Stimulated activated CD8-positive, alpha-beta memory T cell treated with anti-CD3 and anti-CD28 coated beads, Interleukin-4, amount 100 ng/mL, for 4 hours (primary cell): ENCODE measurements at places on chromosomes 7 and 10.

DNA sequence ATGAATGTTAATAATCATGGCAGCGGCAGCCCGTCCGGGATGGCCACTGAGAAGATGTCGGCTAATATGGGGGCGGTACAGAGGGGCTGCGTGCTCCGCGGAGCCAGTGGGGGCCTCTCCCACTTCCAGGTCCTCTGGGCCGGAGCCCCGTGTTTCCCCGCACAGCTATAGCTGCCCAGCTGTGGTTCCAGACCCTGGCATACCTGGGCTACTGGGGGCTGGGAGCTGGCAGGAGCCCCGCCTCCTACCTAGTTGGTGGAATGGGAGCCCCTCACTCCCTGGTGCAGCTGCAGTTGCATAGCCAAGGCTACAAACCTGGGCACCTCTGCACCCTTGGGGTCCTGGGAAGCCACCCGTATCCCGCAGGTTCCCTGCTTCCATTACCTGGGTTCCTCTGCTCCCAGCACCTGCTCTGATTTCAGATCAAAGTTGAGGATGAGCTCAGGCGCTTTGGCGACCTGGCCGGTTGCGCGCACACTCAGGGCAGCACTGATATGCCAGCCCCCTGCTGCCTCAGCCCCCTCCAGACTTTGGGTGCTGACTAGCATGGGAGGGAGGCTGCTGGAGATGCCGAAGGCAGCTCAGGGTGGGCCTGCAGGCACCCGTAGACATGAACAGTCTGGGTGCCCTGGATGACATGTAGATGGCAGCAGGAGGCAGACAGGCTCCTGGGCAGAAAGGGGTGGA, 236.5 kb upstream of the SEMA3D start:
- DNase-seq = no peak

GRCh38 chr10:77371848-77372799, 265.5 kb downstream of the KCNMA1 start:
- DNase-seq = no peak

GRCh38 chr10:17831341-17831740, 22.2 kb downstream of the MRC1 start:
- no peak for DNase-seq

DNA sequence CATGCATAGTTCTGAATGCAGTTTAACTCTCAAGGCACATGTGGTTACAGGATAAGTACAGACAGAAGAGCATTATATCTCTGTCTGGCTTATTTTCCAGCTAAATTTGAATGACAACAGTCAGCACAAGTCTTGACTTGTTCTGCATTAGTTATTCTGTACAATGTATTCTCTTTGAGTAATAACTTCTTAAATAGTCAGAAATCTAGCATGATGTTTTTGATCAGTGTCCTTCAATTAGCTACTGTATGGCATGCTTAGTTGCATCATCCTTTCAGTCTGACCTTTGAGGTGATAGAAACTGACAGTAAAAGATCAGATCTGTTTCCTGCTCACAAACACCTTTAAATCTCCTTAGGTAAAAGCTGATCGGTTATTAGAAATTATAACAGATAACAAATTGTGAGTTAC, 118.1 kb downstream of the ARL4A start:
- no peak for DNase-seq

- no peak for DNase-seq
Observed at GRCh38 chr7:155491812-155492211, 33.9 kb downstream of the EN2 start.

DNA sequence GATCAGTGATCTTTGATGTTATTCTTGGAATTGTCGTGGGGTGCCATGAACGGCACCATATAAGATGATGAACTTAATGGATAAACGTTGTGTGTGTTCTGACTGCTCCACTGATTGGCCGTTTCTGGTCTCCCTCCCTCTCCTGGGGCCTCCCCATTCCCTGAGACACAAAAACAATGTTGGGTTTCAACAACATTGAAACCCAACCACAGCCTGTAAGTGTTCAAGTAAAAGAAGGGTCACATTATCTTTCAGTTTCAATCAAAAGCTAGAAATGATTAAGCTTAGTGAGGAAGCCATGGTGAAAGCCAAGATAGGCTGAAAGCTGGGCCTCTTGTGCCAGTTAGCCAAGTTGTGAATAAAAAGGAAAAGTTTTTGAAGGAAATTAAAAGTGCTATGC, 19.5 kb downstream of the EN2 start:
- no peak for DNase-seq

DNA sequence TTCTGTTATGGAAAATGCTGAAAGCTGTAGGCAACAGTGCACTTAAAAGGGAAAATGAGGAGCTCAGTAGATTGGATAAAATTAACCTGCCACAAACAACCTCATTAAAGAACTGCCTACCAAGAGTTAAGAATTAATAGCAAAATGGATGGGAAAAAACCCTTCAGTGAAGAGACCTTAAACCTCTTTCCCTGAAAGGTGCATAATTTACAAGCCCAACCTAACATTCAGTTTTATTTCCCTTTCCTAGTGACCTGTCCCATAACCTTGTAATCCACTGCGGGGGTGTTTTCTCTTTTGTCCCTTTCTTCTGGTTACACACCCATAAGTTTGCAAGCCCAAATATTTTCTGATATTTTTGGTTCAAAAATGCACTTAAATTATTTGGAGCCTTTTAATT, 21.9 kb downstream of the SKIDA1 start:
- no peak for DNase-seq

GRCh38 chr10:114758331-114758730, 63.2 kb upstream of the FHIP2A start:
- DNase-seq = no peak

DNA sequence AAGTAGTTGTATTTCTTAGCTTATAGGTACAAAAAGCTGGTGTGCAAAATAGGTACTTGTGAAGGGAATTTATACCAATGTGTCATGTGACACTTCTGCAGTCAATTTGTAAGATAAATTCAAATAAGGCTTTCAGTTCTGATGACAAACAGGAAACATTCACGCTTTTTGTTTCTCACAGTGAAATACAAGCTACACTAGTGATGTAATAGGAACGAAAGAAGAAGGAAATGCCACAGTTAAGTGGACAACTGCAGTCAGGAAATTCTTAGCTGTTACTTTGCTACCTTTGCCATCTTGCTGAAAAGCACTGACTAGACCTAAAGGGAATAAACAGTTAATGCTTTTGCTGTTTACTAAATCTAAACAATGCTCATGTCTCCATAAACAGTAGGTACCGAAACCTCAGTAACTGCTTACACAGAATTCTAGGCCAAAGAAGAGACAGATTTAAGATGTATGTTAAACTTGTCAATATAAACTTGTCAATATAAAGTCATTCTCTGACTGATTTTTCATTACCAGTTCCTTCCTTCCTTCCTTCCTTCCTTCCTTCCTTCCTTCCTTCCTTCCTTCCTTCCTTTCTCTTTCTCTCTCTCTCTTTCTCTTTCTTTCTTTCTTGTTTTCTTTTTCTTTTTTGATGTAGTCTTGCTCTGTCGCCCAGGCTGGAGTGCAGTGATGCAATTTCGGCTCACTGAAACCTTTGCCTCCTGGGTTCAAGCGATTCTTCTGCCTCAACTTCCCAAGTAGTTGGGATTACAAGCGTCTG, 10.1 kb downstream of the OTUD1 start:
- no peak for DNase-seq

- DNase-seq = no peak
Observed at GRCh38 chr10:44114441-44114840, 270.5 kb downstream of the CXCL12 start.

DNA sequence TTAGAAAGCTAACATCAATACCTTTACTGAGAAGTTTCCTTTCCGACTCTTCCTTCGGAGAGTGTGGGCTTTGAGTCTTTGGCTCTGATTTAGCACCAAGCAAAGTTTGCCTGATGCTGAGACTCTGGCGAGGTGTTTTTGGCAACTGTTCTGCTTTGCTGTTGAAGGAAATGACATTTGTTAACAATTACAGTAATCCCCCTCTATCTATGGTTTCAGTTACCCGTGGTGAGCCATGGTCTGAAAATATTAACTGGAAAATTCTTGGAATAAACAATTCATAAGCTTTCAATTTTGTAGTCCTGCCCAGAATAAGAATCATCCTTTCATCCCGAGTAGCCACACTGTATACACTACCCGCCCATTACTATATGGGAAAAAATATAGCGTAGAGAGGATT, 126.3 kb downstream of the ARHGAP21 start:
- no peak for DNase-seq
